ENCODE measurements at places on chromosomes 1 and 21. TPM values are rescaled to one million over a fixed set of nuclear protein-coding genes. Genes with fewer than 3 reads are reported as not detected.

Gene RNU1-1
- under 0.01 TPM for total RNA-seq

Gene CYP4A11
- not detected for total RNA-seq

Gene HSD3B2
- total RNA-seq, result not detected

Gene NR5A2
- 0.36 TPM for total RNA-seq

Gene TFF2
- 22.9 TPM for total RNA-seq

Gene LEPR
- total RNA-seq, result 0.46 TPM

Gene C8B
- total RNA-seq, result not detected

Gene ERG
- not detected for total RNA-seq

Gene GJA9
- not detected for total RNA-seq

Gene BEND5
- 3.1 TPM for total RNA-seq

Gene GBP4
- total RNA-seq, result 0.86 TPM

Gene LEFTY1
- not detected for total RNA-seq

Gene LYSMD1
- 6.3 TPM for total RNA-seq

Gene G0S2
- 723 TPM for total RNA-seq

Gene ZFP69
- total RNA-seq, result not detected

Gene C1orf146
- not detected for total RNA-seq

Gene PGLYRP3
- total RNA-seq, result not detected

Gene PTPN7
- not detected for total RNA-seq

Gene KCNJ9
- total RNA-seq, result not detected

Gene CFH
- 1.9 TPM for total RNA-seq

Gene IFFO2
- 30.7 TPM for total RNA-seq

Gene ZNF644
- 39.6 TPM for total RNA-seq

Gene KIF26B
- 0.17 TPM for total RNA-seq

Gene TTC22
- 21.8 TPM for total RNA-seq

Gene MATN1
- 0.63 TPM for total RNA-seq

Gene RAP1GAP
- total RNA-seq, result 12.3 TPM

Gene LRRN2
- total RNA-seq, result 9.0 TPM

Gene NPHS2
- not detected for total RNA-seq

Gene LCE1C
- total RNA-seq, result not detected

Gene THEM5
- total RNA-seq, result not detected

Gene CR1L
- not detected for total RNA-seq

Gene MPZ
- 0.18 TPM for total RNA-seq
